WERI-Rb-1 (cell line): ENCODE measurements at places on chromosomes 11 and 22.

DNA sequence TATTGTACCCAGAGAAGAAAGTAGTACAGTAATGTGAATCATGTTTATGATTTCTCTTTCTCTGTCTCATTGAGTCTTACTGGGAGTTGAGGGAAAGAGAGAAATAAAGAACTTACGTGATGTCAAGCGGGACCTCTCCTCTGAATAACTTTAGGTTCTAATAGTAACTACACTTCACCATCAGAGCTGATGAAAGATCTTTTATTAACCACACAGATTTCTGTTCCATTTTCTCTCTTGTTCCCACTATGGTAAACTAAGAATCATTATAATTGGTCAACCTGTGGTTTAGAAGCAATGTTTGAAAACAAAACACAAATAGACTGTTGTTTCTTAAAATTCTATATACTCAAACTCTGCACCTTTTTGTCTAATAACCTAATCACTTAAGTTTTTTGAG lies 142.3 kb downstream of the ELP4 start:
- DNase-seq = no peak

- DNase-seq = no peak
Measured at GRCh38 chr22:48819961-48820360, 1007.7 kb downstream of the BRD1 start.

DNA sequence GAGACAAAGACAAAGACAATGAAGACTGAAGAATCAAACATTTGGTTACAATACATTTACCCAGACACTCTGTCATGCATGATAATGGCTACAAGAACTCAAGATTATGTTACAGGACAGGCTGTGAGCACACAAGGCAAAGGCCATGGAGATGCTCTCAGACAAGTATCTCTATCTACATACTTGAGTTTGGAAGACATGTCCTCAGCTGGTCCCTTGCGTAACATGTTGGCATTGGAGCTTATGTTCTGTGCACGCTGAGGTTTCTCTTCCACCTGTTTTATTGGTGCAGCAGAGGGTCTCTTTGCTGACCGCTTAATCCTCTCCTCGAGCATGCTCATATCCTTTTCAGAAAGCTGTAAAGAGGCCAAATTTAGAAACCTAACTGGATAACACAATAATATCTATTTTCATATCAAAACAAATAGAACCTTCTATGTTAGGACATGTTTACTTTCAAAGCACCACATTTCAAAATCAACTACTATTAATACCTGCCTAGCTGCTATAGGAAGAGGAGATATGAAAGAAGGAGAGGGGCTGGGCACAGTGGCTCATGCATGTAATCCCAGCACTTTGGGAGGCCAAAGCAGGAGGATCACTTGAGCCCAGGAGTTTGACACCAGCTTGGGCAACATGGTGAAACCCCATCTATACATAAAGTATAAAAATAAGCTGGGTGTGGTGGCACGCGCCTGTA lies 41.6 kb downstream of the F2 start:
- no peak for DNase-seq

- peak; percentile 52 for DNase-seq
Measured at GRCh38 chr11:88103337-88104206, 71.7 kb downstream of the RAB38 start.

- no peak for DNase-seq
Measured at GRCh38 chr11:13446444-13446843, 16.6 kb downstream of the BTBD10 start.

GRCh38 chr11:47477323-47477722 lies 28.4 kb upstream of the RAPSN start:
- DNase-seq = no peak

GRCh38 chr11:74871037-74871436 lies 77.9 kb downstream of the XRRA1 start:
- no peak for DNase-seq
